Ammon's horn (tissue), 1 donor: ENCODE measurements at places on chromosomes 16 and 17.

DNA sequence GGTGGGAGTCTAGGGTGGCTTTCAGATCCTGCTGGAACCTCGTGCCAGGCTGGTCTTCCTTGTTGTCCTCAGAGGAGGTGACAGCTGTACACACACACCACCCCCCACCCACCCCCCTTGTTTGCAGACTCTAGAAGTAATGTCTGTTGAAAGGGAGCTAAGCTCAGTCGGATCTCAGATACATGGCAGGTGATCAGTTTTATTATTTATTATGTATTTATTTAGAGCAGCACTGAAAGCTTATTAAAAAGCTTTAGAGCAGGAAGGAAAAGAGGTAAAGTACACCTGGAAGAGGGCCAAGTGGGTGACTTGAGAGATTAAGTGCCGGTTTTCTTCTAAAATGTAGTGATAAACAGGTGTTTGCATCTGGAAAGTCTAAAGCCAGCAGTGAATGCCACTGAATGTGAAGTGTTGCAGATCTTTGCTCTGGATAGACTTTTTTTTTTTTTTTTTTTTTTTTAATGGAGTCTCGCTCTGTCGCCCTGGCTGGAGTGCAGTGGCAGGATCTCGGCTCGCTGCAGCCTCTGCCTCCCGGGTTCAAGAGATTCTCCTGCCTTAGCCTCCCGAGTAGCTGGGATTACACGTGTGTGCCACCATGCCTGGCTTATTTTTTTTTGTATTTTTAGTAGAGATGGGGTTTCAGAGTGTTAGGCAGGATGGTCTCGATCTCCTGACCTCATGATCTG lies 40.2 kb downstream of the FOXK2 start:
- no peak for DNase-seq

DNA sequence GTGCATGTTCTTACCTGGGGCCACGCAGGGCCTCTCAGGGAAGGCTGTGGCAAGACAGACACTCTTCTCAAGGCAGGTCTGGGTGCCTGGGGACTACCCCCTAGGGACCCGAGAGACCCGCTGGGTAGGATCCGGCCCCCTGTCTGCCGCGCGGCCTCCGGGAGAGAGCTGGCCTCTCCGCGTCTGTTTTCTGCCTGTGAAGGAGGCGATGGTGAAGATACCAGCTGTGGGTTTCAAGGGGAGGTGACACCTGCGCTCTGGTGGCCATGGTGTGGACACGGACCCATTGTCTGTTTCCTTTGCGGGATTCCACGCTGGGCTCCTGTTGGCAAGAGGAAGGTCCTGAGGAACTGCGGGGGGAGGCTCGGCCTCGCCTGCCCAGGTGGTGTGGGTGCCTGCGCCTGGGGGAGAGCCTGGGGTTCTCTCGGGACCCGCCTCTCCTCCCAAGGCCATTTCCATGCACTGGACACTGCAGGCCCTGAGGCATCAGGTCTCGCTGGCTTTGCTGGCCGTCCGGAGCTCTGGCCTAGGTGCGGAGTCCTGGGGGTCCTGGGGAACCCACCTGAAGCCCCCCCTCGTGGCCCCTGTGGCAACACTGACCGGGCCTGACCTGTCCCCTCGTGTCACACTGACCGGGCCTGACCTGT lies 12.2 kb upstream of the METRNL start:
- DNase-seq: no peak

GRCh38 chr17:72692676-72693075 lies 399.8 kb downstream of the SLC39A11 start:
- DNase-seq: no peak

GRCh38 chr16:83066881-83067280 lies 440.1 kb downstream of the CDH13 start:
- no peak for DNase-seq

- peak; percentile 54 for DNase-seq
Observed at GRCh38 chr17:28634206-28634865, 10.6 kb downstream of the BLTP2 start.

- no peak for DNase-seq
Observed at GRCh38 chr17:77437747-77438146, 297.0 kb downstream of the SEC14L1 start.

- DNase-seq: no peak
Observed at GRCh38 chr16:68732741-68733399, 4.2 kb upstream of the CDH1 start.

GRCh38 chr16:81003064-81003463 lies 3.6 kb downstream of the CMC2 start:
- no peak for DNase-seq

- DNase-seq: no peak
Observed at GRCh38 chr17:42853597-42853967, 2.6 kb downstream of the AOC3 start.

DNA sequence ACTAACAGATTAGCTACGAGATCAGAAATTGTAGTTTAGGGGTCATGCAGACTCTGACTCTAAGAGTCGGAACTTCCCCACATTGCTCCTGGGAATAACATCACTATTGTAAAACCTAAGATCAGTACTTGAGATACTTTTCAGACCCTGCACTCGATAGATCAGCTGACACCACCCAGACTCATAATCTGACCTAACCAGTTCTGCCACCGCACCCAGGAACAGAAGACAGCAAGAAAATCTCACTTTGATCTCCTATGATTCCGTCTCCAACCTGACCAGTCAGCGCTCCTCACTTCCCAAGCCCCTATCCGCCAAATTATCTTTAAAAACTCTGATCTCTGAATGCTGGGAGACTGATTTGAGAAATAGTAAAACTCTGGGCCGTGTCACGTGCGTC lies 27.2 kb upstream of the ASGR2 start:
- no peak for DNase-seq

DNA sequence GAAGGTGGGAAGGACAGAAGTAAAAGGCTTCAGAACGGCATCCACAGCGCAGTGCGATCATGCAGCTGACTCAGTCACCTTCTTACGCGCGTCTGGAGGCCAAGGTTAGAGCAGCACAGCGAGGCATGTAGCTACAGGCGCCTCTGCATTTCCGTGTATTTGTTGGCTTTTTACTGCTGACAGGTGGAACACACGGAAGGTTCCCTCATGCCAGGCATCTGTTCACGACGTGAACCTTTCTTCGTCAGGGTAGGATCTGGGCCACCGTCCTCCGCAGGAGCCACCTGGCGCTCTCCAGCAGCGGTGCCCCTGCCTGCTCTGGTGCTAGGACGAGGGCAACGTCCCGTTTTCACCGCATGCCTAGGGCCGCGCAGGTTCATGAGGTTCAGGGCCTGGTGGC lies 15.3 kb downstream of the TMEM204 start:
- DNase-seq: no peak

DNA sequence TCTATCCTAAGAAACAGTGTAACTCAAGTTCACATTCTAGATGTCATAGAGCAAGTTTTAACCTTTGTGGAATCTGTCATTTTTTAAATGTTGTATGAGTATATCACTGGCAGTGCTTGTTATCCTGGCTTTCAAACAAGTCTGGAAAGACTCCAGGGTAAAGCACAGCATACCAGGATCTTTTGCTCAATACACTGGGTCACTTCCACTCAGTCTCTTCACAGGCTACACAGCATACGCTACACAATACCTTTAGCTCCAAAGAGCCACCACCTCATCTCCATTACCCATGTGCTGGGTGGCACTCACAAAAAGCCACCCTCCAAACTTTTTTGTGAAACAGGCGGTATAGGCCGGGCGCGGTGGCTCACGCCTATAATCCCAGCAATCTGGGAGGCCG lies 69.5 kb downstream of the PARN start:
- no peak for DNase-seq

DNA sequence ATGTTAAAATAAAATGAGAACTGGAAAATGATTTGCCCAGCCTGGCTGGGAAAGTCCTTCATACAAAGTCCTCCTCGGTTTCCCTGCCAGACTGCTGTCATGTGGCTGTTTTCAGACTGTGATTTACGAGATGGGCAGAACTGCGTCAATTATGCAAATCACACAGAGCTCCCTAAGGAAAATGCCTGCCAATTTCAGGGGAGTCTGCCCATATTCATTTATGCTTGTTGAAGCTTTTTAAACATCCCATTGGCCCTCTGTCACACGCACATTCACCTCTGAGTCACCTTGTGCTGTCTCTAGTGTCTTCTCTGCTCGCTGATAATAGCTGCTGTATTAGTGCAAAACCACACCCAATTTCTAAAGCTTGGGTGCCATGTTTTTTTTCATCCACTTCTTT lies 81.7 kb upstream of the FAM20A start:
- no peak for DNase-seq

- no peak for DNase-seq
Observed at GRCh38 chr16:61968242-61969076, 67.8 kb downstream of the CDH8 start.

GRCh38 chr17:4446326-4447071 lies 12.8 kb downstream of the SPNS3 start:
- DNase-seq: no peak

- no peak for DNase-seq
Observed at GRCh38 chr17:17523731-17524490, 27.7 kb upstream of the RASD1 start.

GRCh38 chr16:14310519-14310991 lies 239.4 kb downstream of the MRTFB start:
- no peak for DNase-seq

DNA sequence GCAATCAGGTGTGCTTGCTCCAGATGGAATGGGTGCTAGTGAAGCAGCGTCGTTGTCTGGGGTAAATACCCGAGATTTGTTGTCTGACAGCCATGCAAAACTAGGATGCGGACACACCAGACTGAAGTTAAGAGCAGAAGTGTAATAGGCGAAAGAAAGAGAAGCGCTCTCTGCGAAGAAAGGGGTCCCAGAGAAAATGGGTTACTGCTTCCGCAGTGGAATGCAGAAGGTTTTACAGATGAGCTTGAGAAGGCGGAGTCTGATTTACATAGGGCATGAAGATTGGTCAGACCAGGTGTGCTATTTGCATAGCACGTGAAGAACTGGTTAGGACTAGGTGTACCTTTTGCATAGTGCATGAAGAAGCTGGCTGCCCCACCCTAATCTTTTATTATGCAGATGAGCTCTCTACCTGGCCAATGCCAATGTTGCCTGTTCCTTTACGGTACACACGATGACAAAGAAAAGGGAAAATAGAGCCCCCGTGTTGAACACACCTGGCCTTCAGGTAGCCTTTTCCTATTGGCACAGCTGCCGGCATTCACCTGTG lies 32.0 kb upstream of the SNN start:
- no peak for DNase-seq

DNA sequence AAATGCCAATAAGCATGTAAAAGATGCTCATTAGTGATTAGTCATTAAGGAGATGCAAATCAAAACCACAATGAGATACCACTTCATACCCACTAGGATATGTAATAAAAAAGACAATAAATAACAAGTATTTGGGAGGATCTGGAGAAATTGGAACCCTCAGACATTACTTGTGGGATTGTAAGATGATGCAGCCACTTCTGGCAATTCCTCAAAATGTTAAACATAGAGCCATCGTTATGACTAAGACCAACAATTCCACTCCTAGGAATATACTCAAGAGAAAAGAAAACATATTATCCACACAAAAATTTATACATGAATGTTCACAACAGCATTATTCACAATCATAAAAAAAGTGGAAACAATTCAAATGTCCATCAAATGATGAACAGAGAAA lies 336.2 kb upstream of the PMFBP1 start:
- DNase-seq: no peak

GRCh38 chr17:72691586-72691985 lies 400.9 kb downstream of the SLC39A11 start:
- no peak for DNase-seq

DNA sequence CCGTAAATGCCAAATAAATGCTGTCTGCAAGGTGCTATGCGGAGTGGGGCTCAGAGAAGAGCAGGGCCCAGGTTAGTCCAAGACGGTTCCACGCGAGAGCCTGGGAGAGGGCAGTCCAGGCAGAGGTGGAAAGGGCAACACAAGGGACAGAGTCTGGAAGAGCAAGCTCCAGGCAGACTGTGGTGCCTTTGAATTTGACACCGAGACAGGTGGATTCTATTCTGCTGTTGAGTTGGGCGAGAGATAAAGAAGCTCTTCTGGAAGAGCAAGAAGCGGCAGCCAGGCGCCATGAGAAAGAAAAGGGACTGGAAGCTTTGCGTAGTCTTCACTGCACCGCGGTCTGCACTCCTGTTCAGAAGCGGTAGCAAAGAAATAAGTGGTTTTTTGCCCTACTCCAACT lies 55.6 kb downstream of the CYTH1 start:
- DNase-seq: no peak

DNA sequence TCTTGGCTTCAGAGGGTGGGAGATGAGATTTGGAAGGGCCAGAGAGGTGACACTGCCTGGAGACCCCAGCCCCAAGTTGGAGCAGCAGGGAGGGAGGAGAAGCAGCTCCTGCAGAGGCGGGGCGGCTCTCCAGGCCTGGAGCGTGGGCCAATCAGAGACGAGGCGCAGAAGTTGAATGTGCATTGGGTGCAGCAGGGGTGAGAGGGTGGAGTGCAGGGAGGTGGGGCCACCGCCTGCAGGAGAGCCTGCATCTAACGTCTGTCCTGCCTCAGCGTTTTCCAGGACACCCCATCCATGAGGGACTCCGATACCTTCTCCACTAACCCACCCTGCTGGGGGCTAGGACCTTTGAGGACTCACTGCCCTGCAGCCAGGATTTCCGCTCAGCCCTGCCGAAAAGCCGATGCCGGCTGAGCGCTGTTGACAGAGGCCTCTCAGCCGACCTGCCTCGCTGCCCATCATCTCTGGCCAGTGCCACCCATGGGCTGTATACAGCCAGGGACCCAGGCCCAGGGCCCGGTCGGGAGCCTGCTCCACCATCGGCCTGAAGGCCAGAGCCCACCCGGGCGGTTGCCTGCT lies 146.2 kb downstream of the ENGASE start:
- no peak for DNase-seq

- DNase-seq: no peak
Observed at GRCh38 chr16:48522041-48522440, 87.9 kb downstream of the N4BP1 start.

- no peak for DNase-seq
Observed at GRCh38 chr16:72974142-72974769, 73.7 kb downstream of the ZFHX3 start.

GRCh38 chr17:15342460-15342859 lies 1.1 kb upstream of the TEKT3 start:
- no peak for DNase-seq

DNA sequence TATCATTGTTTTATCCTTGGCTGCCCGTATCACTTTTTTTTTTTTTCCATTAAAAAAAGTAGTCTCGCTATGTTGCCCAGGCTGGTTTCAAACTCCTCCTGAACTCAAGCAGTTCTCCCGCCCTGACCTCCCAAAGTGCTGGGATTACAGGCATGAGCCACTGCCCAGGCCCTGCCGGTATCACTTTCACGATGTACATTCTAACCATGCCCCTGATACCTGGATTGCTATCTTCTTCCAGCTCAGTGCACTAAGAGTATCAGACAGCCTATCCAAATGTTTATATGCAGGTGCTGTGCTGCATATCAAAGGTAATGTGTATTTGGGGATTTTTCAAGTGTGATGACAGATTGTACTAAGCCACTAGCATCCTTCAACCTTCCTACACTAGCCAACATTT lies 14.2 kb downstream of the MOSMO start:
- DNase-seq: no peak

- no peak for DNase-seq
Observed at GRCh38 chr16:17483351-17483750, 12.6 kb upstream of the XYLT1 start.

DNA sequence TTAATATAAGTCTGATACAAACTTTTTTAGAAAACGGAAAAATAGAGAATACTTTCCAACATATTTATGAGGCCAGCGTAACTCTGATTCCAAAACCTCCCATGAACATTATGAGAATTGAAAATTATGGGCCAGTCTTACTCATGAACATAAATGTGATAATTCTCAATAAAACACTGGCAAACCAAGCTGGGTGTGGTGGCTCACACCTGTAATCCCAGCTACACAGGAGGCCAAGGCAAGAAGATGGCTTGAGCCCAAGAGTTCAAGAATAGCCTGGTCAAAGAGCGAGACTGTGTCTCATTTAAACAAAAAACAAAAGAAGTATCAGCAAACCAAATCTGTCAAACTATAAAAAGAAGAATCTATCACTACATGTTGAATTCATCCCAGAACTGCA lies 47.8 kb downstream of the CCDC57 start:
- DNase-seq: no peak
